ENCODE measurements at places on chromosomes 4 and X.

DNA sequence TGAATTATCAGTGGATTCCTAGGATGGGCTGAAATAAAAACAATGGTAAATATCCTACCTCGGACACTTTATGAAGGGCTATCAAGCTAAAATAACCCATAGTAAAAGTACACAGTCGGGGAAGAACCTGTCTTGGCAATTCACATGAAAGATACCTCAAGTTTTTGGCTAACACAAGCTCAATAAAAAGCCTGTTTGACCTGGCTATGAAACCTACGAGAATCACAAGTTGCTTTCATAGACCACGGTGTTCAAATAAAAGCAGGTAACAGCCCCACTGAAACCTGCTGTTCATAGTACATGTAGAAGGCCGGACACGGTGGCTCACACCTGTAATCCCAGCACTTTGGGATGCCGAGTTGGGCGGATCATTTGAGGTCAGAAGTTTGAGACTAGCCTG lies 12.3 kb downstream of the RLIM start:
- no peak for DNase-seq

DNA sequence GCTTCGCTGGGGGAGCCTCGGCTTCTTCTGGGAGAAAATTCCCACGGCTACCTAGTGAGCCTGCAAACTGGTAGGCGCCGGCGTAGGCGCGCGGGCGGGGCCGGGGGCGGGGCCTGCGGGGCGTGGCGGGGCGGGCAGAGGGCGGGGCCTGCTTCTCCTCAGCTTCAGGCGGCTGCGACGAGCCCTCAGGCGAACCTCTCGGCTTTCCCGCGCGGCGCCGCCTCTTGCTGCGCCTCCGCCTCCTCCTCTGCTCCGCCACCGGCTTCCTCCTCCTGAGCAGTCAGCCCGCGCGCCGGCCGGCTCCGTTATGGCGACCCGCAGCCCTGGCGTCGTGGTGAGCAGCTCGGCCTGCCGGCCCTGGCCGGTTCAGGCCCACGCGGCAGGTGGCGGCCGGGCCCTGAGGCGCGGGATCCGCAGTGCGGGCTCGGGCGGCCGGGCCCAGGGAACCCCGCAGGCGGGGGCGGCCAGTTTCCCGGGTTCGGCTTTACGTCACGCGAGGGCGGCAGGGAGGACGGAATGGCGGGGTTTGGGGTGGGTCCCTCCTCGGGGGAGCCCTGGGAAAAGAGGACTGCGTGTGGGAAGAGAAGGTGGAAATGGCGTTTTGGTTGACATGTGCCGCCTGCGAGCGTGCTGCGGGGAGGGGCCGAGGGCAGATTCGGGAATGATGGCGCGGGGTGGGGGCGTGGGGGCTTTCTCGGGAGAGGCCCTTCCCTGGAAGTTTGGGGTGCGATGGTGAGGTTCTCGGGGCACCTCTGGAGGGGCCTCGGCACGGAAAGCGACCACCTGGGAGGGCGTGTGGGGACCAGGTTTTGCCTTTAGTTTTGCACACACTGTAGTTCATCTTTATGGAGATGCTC lies at the start of gene HPRT1:
Gene HPRT1, plus strand, starts transcription at position 161 of the 857 bp plus-strand sequence. Its CDS starts 147 bp downstream, at position 308.
- peak; percentile 61 for DNase-seq

DNA sequence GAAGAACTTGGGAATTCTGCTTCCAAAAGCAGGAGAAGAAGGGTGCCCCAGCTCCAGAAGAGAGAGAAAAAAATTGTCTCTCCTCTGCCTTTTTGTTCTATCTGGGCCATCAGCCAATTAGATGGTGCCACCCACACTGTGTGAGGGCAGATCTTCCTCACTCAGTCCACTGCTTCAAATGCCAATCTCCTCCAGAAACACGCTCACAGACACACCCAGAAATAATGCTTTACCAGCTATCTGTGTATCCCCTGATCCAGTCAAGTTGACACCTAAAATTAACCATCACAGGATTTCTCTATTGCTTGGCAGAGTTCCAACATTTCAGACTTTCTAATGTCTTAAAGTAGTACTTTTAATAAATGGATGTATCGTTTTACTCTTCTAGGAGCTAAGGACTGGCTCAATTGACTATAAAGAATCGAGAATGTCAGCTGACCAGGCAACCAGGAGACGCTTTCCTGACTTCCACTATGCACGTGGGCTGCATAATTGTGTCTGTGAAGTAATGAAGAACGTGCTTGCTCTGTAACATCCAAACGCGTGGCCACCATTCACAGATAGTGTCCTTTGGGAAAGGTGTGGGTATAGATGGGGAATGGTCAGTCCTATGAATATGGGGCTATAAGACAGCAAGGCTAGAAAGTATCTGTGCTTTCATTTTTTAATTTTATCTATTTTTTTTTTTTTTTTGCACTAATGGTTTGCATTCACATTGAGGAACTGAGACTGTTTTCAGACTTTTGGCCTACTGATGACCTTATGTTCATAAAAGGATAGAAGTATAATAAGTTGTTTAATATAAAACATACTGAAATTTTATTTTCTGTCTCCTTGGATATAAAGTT lies 9.9 kb upstream of the SMIM20 start:
- DNase-seq, result no peak

DNA sequence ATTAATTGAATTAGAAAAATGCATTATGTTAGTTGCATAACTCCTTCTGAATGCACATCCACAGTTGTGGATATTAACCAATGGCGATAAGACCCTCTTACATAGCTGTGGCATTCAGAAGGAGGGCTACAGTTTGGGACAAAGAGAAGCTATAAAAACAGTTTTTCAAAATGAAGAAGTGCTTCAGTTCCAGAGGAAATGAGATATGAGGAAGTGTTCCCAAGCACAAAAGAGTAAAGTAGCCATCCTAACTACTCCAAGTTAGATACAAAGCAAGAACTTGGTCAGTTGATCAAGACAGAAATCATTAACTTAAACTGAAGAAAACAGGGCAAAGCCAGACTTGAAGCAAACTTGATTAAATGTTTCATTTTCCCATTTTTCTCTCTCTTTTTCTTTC lies 17.2 kb upstream of the ADGRL3 start:
- DNase-seq, result no peak

- DNase-seq, result no peak
These were observed at the start of gene TMEM35A for GRCh38 chrX:101078716-101079598. TMEM35A (plus strand) TSS chrX:101078879; CDS start chrX:101079003, 124 bp downstream.

- DNase-seq, result no peak
These were observed 56.4 kb downstream of the FBXW7 start for GRCh38 chr4:152479428-152480026.

GRCh38 chrX:63434206-63434605 lies 83.1 kb upstream of the SPIN4 start:
- DNase-seq, result no peak

DNA sequence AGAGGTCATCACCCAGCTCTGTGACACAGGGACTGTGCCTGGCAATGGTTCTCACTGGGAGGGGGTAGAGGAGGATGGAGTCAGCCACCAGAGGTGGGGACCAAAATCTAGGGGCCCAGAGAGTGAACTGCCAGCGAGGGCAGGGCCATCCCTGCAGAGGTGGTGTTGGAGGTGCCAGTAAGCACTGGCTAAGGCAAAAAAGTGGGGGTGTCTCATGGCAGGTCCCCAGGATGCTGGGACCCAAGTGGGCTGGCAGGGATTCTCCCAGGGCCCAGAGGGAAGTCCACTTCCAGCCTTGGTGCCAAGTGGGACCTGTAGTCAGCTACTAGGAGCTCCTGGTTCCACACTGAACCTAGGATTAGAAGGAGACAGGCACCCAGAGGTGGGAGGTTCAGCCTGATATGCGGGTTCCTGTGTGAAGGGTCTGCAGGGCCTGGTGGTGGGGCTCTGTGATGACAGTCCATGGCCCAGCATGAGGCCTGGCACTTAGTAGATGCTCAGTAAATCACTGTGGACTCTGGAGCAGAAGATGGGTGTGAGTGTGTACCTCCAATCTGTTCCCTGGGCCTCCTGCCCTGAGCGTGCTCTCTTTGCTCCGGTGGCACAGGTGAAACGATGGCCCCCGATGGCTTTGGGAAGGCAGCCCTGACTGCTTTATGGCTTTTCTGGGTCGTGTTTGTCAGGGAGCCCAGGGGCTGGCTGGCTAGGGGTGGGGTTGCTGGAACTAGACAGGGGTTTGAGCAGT lies 81.5 kb downstream of the PSAPL1 start:
- DNase-seq, result no peak

- no peak for DNase-seq
These were observed 35.8 kb upstream of the PRSS12 start for GRCh38 chr4:118388606-118389005.

GRCh38 chr4:2924765-2925301 lies 38.4 kb downstream of the NOP14 start:
- peak; percentile 73 for DNase-seq

Measured in NCI-H2029 (cell line).